Glutamatergic neuron (in vitro differentiated cells): ENCODE measurements at places on chromosomes 4 and X. TPM values are rescaled to one million over a fixed set of nuclear protein-coding genes. Genes with fewer than 3 reads are reported as not detected.

The GATA1 gene
- total RNA-seq = not detected

The HADH gene
- 10.8 TPM for total RNA-seq

The SLBP gene
- total RNA-seq = 25.0 TPM

The PDCL2 gene
- not detected for total RNA-seq

DNA sequence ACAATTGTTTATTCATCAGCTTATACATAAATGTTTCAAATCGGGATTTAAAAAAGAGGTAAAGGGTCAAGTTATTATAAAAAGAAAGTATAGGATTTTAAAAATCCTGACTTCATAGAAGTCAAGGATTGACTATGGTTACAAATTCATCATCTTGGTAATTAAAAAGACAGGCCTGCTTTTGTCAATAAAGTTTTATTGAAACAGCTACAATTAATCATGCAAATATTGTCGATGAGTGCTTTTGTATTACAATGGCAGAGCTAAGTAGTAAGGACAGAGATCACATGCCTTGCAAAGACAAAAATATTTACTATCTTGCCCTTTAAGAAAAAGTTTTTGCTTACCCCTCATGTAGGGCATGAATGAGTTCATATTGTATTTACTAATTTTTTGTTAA lies 595.4 kb downstream of the IL15 start:
- no peak for DNase-seq
